Mucosa of descending colon (tissue), 3 donors: ENCODE measurements at places on chromosomes 6 and 20.

GRCh38 chr6:45175272-45175671, 152.9 kb upstream of the RUNX2 start:
- DNase-seq = no peak

DNA sequence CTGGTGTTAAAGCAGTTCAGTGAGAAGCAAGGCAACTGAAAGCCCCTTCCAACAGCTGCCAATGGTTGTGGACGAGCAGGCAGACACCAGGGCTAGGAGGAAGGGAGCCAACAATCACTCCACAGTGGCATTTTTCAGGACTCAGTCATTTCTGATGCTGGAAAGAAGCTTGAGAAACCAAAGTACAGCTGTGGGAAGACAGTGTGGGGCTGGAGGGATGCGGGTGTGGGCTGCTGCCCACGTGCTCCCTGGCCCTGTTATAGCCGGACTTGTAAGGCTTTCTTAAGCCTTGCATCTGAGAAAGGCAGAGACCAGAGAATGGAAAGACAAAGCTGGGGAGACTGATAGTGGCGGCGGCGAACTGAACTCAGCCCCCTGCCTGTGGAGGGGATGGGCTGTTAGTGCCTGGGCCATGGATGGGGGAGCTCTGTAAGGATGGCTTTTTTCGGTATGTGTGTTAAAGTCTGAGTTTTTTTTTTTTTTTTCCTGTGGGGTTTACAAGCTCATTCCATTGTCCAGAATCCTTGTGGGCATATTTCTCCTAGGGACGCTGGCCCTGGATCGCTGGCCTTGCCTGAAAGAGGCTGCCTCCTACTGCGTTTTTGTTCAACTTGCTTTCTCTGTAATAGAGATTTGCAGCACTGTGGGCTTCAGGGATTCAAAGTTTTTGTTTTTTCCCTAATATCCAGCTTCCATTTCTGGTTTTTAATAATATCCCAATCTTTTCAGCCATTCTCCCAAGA, 91.7 kb downstream of the GJA10 start:
- no peak for DNase-seq

GRCh38 chr6:73042892-73043291, 182.4 kb downstream of the KHDC1L start:
- DNase-seq = no peak

GRCh38 chr20:35917077-35917476, 37.2 kb downstream of the SCAND1 start:
- no peak for DNase-seq

GRCh38 chr6:81940451-81940985, 188.0 kb upstream of the TENT5A start:
- DNase-seq = no peak
